Activated CD4-positive, alpha-beta T cell treated with anti-CD3 and anti-CD28 coated beads for 24 hours (primary cell): ENCODE measurements at places on chromosomes 3 and 15.

- no peak for DNase-seq
Measured at GRCh38 chr3:8575364-8576104, 69.1 kb downstream of the SSUH2 start.

GRCh38 chr3:6421666-6422445 lies 439.1 kb upstream of the GRM7 start:
- DNase-seq: no peak

- DNase-seq: no peak
Measured at GRCh38 chr3:37308247-37308646, 133.9 kb upstream of the LRRFIP2 start.

DNA sequence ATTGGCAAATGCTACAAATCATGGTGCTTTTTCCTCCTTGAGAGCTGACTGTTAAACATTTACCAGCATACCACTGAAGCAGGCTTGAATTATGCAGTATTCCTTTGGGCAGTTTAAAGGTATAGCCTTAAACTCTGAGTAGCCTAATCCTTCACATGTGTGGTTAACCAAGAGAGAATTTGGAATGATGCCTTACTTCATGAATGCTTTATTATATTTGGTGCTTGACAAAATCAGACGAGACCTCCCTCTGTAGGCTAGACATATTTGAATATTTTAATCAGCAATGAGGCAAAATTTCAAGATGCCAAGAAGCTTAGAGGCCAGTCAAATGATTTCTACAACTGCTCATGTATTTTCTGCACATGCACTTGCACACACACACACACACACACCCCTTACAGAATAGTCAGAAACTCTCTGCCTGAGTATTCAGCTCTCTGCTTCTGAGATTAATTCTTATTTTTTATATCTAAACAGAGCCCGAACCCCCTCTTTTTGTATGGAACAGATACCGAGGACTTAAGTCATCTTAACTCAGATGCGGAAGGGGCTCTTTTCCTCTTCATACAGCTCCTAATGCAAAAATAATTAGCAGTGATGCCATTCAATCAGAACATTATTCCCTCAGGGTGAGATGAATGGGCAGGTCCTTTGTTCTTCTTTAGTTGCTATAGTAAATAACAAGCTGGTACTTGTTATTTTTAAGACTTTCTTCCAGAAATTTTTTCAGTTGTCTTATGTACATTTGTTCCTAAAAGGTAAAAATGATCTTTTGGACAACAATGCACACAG lies 195.5 kb upstream of the TMC3 start:
- DNase-seq: no peak

DNA sequence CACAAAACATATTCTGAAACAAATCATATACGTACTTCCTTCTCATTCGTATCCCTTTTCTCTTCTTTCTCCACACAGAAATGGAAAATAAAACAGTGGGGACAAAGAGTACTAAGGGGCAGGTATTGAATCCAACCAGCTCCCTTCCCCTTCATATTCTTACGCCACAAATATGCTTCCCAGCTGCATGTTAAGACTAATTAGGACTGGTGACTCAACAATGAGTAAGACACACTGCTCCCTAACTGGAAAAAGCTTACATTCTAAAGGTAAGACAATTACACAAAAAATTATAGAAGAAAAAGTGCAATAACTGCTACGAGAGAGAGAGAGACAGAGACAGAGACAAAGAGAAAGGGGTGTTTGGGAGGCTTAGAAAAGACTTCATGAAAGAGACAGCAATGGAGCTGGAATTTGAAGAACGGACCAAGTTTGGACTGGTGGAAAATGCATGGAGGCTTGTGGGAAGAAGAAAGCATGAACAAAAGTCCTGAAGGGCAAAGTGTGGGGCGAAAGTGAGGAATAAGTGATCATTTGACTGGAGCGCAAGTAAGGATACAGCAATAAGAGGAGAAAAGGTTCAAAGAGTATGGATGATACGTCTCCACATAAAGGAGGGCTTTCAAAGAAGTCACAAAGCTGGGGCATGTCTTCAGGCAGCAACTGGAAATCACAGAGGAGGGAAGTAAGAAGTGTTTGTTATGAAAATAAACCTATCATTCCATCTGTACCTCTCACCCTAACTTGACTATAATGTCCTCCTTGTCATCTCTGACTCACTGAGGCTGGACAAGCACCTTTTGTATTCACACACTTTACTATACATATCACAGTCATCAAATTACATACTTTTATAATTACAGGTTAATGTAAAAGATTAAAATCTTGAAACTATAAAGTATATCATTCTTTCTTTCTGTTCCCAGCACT lies 49.2 kb downstream of the RYK start:
- DNase-seq: no peak

GRCh38 chr3:35320646-35321407 lies 318.5 kb upstream of the ARPP21 start:
- no peak for DNase-seq

DNA sequence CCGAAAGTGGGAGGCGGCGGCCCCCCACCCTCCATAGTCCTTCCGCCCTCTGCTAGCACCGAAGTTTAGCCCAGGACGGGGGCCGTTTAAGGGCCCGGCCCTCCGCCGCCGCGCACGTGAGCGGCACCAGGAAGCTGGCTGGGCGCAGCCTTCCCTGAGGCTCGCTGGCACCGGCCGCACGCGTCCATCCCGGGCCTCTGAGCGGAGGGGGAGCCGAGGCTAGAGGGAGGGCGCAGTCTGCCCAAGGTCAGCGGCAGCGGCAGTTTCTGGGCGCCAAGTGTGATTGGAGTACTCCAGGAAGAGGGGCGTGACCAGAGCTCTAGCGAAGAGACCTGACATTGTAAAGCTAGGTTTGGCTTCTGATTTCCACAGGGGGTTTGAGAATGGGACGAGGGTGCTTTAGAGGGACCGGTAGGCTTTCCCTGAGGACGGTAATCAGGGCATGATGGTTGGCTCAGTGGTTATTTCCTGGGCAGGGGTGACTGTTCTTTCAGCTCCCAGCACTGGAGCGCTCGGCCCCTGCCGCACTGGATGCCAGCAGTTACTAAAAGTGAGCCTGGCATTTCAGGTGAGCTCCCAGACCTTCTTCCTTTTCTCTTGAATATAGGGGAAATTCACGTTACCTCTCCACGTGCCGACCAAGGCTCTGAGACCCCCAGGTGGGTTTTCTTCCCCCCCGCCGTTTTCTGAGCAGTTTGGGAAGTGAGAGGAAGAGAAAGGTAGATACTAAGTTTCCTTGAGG lies 853 bp downstream of the TEX264 start:
- peak; percentile 38 for DNase-seq

DNA sequence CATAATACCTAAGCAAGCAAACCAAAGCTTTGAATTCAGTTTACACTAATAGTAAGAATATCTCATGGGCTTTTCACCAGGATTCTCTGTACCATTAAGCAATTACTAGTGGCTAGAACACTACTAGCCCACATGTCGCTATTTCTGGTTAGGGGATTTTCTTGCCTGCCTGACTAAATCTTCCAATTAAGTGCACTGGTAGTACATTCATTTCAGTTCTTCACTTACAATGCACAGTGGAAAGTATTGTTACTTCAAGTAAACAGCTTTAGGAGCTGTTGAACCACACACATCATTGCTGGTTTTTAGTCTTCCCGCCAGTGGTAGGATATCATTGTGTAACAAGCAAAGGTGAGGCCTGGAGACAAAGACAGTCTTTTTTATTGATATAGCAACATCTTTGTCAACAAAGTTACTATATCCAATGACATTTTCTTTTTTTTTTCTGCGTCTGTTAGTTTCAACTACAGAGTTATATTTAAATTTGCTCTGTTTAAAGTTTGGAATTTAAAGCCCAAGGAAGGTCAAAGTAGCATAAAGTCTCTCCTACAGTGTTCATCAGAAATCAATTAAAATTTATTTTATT lies 826.8 kb upstream of the NR2F2 start:
- DNase-seq: no peak

DNA sequence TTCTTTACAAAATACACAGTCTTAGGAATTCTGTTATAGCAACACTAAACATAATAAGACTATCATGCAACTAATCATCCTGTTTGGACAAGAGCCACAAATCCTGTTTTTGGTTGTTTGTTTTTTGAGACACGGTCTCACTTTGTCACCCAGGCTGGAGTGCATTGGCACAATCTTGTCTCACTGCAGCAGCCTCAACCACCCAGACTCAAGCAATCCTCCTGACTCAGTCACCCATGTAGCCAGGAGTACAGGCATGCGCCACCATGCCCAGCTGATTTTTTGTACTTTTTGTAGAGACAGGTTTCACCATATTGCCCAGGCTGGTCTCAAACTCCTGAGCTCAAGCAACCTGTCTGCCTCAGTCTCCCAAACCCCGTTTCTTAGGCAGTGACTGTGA lies 28.3 kb downstream of the NEDD4 start:
- DNase-seq: no peak

DNA sequence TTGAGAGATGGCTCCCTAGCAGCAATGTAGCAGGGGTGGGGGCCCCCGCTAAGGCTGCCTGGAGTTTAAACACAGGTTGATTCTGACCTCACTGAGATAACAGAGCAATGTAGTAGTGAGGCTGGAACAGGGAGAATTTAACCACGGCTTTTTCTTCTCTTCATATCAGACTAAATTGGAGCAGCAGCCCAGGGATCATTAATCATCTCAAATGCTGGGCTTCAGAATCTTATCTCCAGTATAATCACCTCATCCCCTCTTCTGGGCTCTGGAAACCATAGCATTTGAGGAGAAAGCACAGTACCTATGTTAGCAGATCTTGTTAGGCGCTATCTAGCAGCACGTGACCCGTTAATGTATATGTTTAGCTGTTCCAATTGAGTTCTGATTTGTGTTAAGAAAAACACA lies 25.4 kb upstream of the DET1 start:
- no peak for DNase-seq

- DNase-seq: no peak
Measured at GRCh38 chr3:132593241-132593946, 3.7 kb upstream of the ACKR4 start.

DNA sequence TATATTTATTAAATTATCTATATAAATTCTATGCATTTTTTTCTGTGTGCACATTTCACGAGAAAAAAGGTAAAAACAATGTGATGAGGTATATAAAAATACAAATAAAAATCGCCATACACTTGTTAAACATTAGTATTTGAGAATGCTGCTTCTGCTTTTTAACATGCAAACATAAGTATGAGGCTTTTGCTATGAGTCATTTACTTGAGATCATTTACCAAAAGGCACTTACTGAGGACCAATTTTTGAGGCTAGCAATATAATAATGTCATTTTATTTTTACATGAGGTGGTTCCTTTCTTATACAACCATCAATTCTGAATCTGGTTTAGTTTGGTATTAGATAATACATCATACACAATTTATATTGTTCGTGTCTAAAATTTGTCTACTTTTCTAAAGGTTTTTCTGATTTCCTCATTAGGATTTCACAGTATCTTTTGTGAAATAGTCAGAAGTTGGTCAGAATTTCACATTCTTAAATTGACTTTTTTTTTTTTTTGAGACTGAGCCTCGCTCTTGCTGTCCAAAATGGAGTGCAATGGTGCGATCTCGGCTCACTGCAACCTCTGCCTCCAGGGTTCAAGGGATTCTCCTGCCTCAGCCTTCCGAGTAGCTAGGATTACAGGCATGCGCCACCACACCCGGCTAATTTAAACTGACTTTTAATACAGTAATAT lies 25.6 kb downstream of the DCUN1D1 start:
- DNase-seq: no peak

- no peak for DNase-seq
Measured at GRCh38 chr15:60889491-60889890, 339.6 kb downstream of the RORA start.

DNA sequence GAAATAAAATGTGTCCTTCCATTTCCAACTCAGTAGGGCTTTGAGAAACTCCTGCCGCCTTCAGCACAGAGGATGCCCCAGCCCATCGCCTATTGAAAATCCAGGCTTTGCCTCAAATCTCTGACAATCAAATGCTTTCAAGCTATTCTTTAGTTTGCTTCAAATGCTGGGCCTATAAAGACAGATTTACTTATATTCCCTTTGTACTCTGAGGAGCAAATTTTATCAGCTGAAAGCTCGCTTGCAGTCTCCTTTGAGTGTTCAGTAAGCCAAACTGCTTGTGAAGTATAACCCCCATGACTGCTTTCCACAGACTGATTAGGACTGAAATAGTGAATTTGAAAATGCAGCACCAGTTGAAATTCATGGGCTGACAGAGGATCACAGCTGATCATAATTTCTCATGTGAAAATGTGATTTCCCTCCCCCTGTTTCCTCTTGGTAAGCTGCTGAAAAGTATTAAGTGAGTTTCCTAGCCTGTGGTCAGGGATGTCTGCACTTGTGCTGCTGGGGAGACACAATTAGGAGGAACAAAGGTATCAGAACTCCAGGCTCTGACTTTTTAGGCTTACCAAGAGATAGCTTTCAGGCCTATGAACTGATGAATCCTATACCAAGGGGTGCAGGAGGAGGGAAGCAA lies 563.4 kb upstream of the TGFBR2 start:
- DNase-seq: no peak

GRCh38 chr3:130926504-130926903 lies 32.6 kb downstream of the ATP2C1 start:
- DNase-seq: no peak

- DNase-seq: no peak
Measured at GRCh38 chr3:12964711-12965612, 108.3 kb downstream of the IQSEC1 start.

GRCh38 chr15:55897560-55898336 lies 95.7 kb downstream of the NEDD4 start:
- DNase-seq: peak; percentile 4

- DNase-seq: no peak
Measured at GRCh38 chr3:123861081-123861836, 22.9 kb downstream of the MYLK start.

DNA sequence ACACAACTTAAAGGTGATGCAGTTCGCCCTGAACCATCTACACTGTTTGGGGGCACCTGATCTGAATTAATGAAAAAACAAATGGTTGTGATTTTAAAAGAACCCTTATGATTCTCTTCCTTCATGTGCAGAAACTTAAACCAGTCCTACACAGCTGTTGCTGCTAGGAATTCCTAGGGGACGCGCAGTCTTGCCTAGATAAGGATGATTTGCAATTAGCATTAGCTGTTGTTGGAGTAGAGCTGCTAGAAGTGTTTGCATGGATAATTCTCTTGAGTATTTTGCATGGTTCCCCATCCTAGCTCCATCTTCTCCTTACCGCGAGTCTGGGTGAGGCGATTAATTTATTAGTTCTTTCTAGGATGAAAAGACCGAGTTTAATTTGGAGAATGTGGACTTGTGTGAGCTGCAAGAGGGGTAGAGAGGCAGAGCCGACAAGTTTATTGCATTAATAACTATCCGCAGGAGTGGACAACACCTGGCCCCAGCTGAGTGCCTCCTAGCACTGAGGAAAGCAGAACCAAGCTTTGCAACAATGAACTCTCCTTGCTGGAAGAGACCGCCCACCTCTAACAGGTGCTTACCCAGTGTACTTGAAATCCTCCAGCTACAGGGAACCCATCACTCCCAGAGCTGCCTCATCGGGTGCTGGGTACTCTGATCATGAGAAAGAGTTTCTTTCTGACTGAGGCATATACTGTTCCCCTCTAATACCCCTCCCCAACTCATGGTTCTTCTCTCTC lies 75.0 kb upstream of the WNT7A start:
- DNase-seq: no peak

- no peak for DNase-seq
Measured at GRCh38 chr3:127940116-127940515, 25.1 kb downstream of the KBTBD12 start.
